ENCODE measurements at places on chromosomes 11 and 22. TPM values are rescaled to one million over a fixed set of nuclear protein-coding genes. Genes with fewer than 3 reads are reported as not detected.

Gene CASP4
- 47.6 TPM for total RNA-seq

Gene MPPED2
- 7.7 TPM for total RNA-seq

- DNase-seq: no peak
- no peaks in the 10 kb centered on the region for H3K36me3 ChIP-seq
- no peaks in the 10 kb centered on the region for H3K27me3 ChIP-seq
These were observed 20.2 kb upstream of the SEPTIN5 start for GRCh38 chr22:19693981-19694670.

DNA sequence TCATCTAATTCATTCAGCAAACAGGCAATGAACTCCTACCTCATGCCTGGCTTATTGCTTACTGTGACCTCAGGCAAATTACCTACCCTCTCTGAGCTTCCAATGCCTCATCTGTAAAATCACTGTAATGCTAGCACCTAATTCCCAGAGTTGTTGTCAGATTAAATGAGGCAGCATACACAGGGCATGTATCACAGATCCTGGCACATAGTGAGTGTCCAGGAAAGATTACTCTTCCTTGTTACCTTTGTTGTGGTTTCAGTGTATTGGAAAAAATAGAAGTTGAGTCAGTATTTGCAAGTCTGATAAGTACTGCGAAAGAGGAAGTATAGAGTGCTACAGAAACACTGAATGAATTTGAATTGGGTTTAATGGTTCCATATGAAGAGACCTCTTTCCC is 26.4 kb upstream of the LRRC55 start:
- peaks cover 4% of the 10 kb centered on the region for H3K4me1 ChIP-seq
- no peaks in the 10 kb centered on the region for H3K36me3 ChIP-seq
- no peak overlapping the region for H3K27ac ChIP-seq
- H3K27me3 ChIP-seq: no peaks in the 10 kb centered on the region

DNA sequence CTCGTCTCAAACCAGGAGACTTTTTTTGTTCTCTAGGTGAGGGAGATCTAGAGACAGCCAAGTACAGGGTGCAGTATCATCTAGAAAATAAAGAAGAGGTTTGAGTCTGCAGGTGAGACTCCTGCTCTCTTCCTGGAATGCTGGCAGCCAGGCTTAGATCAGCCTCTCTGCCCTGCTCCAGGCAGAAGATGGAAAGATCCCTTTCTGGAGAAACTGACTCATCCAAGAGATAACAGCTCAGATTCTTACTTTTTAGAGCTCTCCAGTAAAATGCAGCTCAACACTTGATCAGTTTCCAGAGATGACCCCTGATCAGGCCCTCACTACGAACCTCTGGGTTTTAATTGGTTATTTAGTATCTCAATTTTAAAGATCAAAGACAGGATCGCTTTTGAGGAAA is 44.6 kb upstream of the EHF start:
- H3K4me1 ChIP-seq: no peaks in the 10 kb centered on the region
- DNase-seq: no peak
- no peaks in the 10 kb centered on the region for H3K36me3 ChIP-seq
- no peak overlapping the region for H3K27ac ChIP-seq
- H3K27me3 ChIP-seq: no peaks in the 10 kb centered on the region
- no peak overlapping the region for H3K4me3 ChIP-seq

- no peak for DNase-seq
- no peak overlapping the region for H3K27ac ChIP-seq
- H3K27me3 ChIP-seq: peaks cover 2% of the 10 kb centered on the region
- no peak overlapping the region for H3K4me3 ChIP-seq
- no peaks in the 10 kb centered on the region for H3K4me1 ChIP-seq
- H3K36me3 ChIP-seq: no peaks in the 10 kb centered on the region
These were observed 19.0 kb downstream of the SEC14L3 start for GRCh38 chr22:30452861-30453260.

- no peaks in the 10 kb centered on the region for H3K27me3 ChIP-seq
- H3K4me1 ChIP-seq: no peaks in the 10 kb centered on the region
- H3K27ac ChIP-seq: no peak overlapping the region
- no peak overlapping the region for H3K4me3 ChIP-seq
- no peak for DNase-seq
These were observed 65.3 kb downstream of the BCL2L13 start for GRCh38 chr22:17703811-17704210.
